Activated naive CD4-positive, alpha-beta T cell treated with anti-CD3 and anti-CD28 coated beads for 36 hours (primary cell): ENCODE measurements at places on chromosomes 3 and 15. TPM values are rescaled to one million over a fixed set of nuclear protein-coding genes. Genes with fewer than 3 reads are reported as not detected.

The FBXW12 gene
- not detected for total RNA-seq

The ZNF619 gene
- 4.2 TPM for total RNA-seq

The RBMS3 gene
- 1.1 TPM for total RNA-seq

The FAM98B gene
- total RNA-seq: 47.4 TPM

The GRK7 gene
- total RNA-seq: not detected

The MESP1 gene
- total RNA-seq: 4.4 TPM

The SUCNR1 gene
- not detected for total RNA-seq

The TM4SF18 gene
- total RNA-seq: not detected

The CYFIP1 gene
- total RNA-seq: 35.1 TPM

The NDN gene
- 2.3 TPM for total RNA-seq

The KNL1 gene
- 32.7 TPM for total RNA-seq

- H3K4me3 ChIP-seq: no peak overlapping the region
- H3K36me3 ChIP-seq: no peaks in the 10 kb centered on the region
- no peaks in the 10 kb centered on the region for H3K4me1 ChIP-seq
- H3K27ac ChIP-seq: no peak overlapping the region
These were observed 6.8 kb upstream of the MESP2 start for GRCh38 chr15:89769366-89769765.

- no peak overlapping the region for H3K27ac ChIP-seq
- H3K36me3 ChIP-seq: no peaks in the 10 kb centered on the region
- no peaks in the 10 kb centered on the region for H3K4me1 ChIP-seq
These were observed 975.1 kb downstream of the NSUN3 start for GRCh38 chr3:95037927-95038326.

- no peaks in the 10 kb centered on the region for H3K36me3 ChIP-seq
- H3K27ac ChIP-seq: no peak overlapping the region
- no peak for DNase-seq
These were observed 7.7 kb upstream of the AMOTL2 start for GRCh38 chr3:134381831-134382442.

GRCh38 chr15:64630396-64631107 is 144.8 kb downstream of the RBPMS2 start:
- no peaks in the 10 kb centered on the region for H3K27me3 ChIP-seq
- peaks cover 72% of the 10 kb centered on the region for H3K4me1 ChIP-seq
- H3K27ac ChIP-seq: peak overlapping the region; percentile 24
- DNase-seq: no peak
- no peak overlapping the region for H3K4me3 ChIP-seq

- no peaks in the 10 kb centered on the region for H3K27me3 ChIP-seq
- H3K4me1 ChIP-seq: no peaks in the 10 kb centered on the region
- no peaks in the 10 kb centered on the region for H3K36me3 ChIP-seq
- H3K4me3 ChIP-seq: no peak overlapping the region
- no peak overlapping the region for H3K27ac ChIP-seq
- DNase-seq: no peak
These were observed 545.0 kb downstream of the ZPLD1 start for GRCh38 chr3:102979682-102980354.

- no peak overlapping the region for H3K4me3 ChIP-seq
- no peaks in the 10 kb centered on the region for H3K36me3 ChIP-seq
- H3K27me3 ChIP-seq: no peaks in the 10 kb centered on the region
These were observed 24.3 kb downstream of the CD200R1L start for GRCh38 chr3:112822064-112823055.

DNA sequence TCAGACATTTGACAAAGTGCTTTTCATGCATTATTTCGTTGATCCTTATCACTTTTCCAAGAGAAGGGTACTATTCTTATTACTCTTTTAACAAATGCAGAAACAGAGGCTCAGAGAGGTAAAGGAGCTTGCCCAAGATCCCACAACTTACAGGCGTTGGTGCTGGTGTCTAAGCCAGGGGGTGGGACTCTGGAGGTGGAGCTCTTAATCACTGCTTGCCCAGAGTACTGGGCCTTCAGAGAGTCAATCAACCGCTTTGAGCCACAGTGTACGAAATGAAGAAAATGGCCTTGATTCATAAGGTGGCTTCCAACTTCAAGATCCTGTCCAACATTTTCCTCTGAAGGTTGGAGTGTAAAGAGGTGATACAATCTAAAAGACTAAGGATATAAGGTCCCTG is 211.5 kb downstream of the NECTIN3 start:
- no peaks in the 10 kb centered on the region for H3K36me3 ChIP-seq
- no peaks in the 10 kb centered on the region for H3K27me3 ChIP-seq
- no peak for DNase-seq
- H3K27ac ChIP-seq: no peak overlapping the region
- peaks cover 23% of the 10 kb centered on the region for H3K4me1 ChIP-seq

DNA sequence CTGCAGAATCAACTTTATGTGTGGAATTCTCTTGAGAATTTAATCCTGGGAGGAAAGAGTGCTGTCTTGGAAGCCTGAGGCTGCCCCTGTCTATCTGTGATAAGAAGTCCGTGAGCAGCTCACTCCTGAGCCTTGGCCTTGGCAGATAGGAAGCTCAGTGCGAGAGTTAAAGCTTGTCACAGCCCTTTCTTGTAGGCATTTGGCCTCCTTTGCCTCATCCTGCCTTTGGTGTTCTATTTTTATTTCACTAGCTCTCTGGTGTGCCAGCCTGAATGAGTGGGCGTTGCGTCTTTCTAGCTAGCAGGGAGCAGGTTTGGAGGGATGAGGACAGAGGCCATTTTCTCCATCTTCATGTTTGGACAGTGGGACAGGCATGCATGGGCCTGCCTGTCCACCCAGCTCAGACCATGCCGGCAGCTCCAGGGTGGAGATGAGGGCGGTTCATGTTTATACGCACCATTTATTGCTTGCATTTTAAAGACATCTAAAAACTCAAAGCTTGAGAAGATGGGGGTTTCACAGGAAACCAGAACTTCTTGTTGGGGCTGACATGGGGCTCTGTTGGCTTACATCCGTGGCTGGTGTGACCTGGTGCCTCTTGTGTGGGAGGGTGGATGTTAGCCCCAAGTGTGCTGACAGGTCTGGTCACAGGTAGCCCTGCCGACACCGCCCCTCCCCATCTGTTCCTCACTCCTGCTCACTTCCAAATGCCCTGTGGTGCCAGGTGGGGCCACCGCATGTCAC is 29.8 kb downstream of the IRAK2 start:
- no peaks in the 10 kb centered on the region for H3K27me3 ChIP-seq
- peak; percentile 78 for DNase-seq
- peak overlapping the region; percentile 96 for H3K27ac ChIP-seq
- peak overlapping the region; percentile 32 for H3K4me3 ChIP-seq
- peaks cover 89% of the 10 kb centered on the region for H3K4me1 ChIP-seq

DNA sequence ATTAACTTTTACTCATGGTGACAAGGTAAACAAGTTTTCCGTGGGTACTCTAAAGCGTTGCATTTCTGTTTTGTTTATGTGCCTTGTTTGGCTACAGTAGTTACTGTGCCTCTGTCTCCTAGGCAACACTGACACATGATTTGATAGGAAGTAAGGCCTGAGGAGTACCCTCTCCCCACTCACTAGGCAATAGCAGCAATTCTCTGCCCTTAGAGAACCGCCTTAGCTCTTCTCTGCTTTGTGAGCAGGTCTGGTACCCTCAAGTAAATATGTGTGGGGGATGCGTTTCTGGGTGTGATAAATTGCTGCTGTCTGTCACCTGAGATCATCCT is at the start of gene IL5RA:
IL5RA (minus strand) TSS at position 76 of the 332 bp plus-strand sequence. CDS start 5,390 bp downstream, outside the sequence.
- DNase-seq: no peak
- no peak within 1 kb of the TSS for H3K4me3 ChIP-seq
- H3K27ac ChIP-seq: no peak within 1 kb of the TSS
- H3K27me3 ChIP-seq: peaks cover 2% of the 10 kb centered on the region

DNA sequence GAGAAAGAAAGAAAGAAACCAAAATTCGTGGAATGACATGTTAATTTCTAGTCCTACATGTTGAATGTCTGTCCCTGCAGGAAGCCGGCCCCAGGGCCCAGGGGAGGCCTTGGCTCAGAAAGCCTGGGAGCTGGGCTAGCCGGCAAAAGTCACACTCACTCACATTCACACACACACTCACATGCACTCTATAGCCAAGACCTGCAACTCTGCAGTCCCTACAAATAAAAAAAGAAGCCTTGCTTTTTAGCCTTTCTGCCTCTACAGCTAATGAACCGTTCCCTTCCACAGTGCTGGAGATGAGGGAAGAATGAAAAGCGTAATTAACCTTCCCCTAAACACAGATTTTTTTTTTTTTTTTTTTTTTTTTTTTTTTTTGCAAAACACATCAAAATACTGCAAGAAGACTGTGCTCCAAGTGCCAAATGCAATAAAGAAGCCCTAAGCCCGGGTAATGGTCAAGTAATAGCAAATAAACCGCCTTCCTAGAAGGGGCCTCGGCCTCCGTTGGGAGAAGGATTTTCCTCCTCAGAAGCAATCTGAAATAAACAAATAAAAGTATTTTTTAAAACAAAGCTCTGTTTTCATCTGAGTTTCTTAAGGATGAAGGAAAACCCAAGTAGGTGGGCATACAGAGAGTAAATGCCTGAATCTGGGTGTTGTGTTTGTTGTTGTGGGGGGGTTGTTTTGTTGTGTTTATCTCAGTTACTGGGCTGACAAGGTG is 4.3 kb downstream of the MECOM start:
- H3K4me3 ChIP-seq: peak overlapping the region; percentile 24
- no peaks in the 10 kb centered on the region for H3K36me3 ChIP-seq
- peaks cover 68% of the 10 kb centered on the region for H3K27me3 ChIP-seq
- no peak overlapping the region for H3K27ac ChIP-seq

- no peak overlapping the region for H3K27ac ChIP-seq
- H3K4me3 ChIP-seq: no peak overlapping the region
- no peak for DNase-seq
- H3K4me1 ChIP-seq: peaks cover 6% of the 10 kb centered on the region
These were observed 216.7 kb upstream of the CFAP20DC start for GRCh38 chr3:59266551-59266950.

GRCh38 chr15:47972738-47973137 is 148.1 kb upstream of the SLC24A5 start:
- H3K4me1 ChIP-seq: no peaks in the 10 kb centered on the region
- no peak overlapping the region for H3K4me3 ChIP-seq
- no peak for DNase-seq
- no peak overlapping the region for H3K27ac ChIP-seq

DNA sequence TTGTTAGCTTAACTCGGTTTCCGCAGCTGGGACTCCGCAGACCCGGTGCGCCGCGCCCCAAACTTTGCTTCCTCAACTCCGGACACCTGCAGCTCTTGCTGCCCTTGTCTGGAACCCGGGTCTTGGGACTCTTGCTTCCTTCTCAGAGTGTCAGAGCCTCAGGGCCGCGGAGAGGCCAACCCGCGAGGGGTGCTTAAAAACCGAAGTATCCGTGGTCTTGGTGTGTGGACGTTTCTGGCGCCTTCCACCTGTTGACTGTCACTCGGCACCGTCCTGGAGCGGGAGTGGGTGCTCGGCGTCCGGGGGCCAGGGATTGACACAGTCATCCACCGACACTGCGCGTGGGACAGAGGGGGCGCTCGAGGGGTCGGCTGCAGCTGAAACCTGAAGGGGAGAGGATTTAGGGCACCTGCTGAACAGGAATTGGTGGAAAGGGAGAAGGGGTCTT is 386 bp downstream of the SQOR start:
- DNase-seq: peak; percentile 74
- H3K4me3 ChIP-seq: peak overlapping the region; percentile 99
- H3K27me3 ChIP-seq: no peaks in the 10 kb centered on the region
- H3K27ac ChIP-seq: peak overlapping the region; percentile 86
- peaks cover 11% of the 10 kb centered on the region for H3K36me3 ChIP-seq

GRCh38 chr3:1594940-1595339 is 502.1 kb downstream of the CNTN6 start:
- H3K4me1 ChIP-seq: no peaks in the 10 kb centered on the region
- no peaks in the 10 kb centered on the region for H3K27me3 ChIP-seq
- H3K27ac ChIP-seq: no peak overlapping the region
- no peaks in the 10 kb centered on the region for H3K36me3 ChIP-seq

GRCh38 chr15:67080118-67080899 is 14.9 kb downstream of the SMAD3 start:
- no peak overlapping the region for H3K27ac ChIP-seq
- peaks cover 79% of the 10 kb centered on the region for H3K4me1 ChIP-seq
- peaks cover 13% of the 10 kb centered on the region for H3K36me3 ChIP-seq
- no peaks in the 10 kb centered on the region for H3K27me3 ChIP-seq
- no peak for DNase-seq

DNA sequence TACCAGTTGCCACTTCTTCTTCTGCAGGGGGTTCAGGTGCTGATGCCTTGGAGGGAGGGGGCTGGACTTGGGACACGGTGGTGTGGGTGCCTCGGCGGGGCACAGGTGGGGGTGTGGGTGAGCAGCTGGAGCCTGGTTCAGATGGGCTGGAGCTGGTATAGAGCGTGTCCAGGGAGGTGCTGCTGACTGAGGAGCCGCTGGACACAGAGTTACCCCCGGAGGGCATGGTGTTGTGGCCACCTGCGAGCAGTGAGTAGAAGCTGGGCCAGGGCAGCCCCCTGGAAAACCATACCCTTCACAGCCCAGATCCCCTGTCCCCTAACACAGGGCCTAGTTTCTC is 4.2 kb downstream of the NCKIPSD start:
- peaks cover 25% of the 10 kb centered on the region for H3K36me3 ChIP-seq
- no peak overlapping the region for H3K4me3 ChIP-seq
- no peak for DNase-seq
- H3K27me3 ChIP-seq: no peaks in the 10 kb centered on the region

DNA sequence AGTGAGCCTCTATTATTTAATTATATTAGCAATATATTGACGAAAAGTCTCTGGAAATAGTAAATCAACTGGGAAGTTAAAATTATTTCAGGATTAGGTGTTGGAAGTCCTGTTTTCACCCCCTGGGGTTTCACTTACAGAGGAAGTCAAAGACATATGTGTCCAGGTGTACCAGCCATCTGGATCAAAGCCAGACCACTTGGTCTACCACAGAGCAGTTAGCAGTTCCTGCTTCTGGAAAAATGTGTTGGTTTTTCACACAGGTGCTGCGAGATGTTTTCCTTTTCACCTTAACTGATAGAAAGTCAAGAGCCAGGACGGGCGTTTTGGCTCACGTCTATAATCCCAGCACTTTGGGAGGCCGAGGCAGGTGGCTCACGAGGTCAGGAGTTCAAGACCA is 13.1 kb downstream of the MME start:
- H3K4me3 ChIP-seq: no peak overlapping the region
- H3K27me3 ChIP-seq: no peaks in the 10 kb centered on the region
- H3K27ac ChIP-seq: no peak overlapping the region
- DNase-seq: no peak

DNA sequence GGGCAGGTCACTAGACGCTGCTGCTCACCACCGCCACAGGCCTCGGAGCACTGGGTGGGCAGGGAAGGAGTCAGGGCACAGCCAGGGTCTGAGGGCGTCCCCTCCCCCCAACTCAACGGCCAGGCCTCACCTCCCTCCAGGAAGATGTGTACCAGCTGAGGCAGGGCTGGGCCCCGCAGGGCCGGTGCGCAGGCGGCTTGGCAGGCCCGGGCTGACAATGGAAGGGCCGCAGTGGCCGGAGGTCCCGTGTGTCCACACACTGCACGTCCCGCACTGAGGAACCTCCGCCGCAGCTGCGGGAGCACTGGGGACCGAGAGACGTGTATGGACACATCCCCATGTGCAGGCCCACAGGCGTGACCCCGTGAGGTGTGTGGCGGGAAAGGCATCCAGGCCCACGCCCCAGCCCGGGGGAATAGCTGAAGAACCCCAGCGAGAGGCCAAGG is 47.4 kb downstream of the ADAMTS7 start:
- no peaks in the 10 kb centered on the region for H3K27me3 ChIP-seq
- H3K27ac ChIP-seq: no peak overlapping the region
- DNase-seq: no peak
- no peaks in the 10 kb centered on the region for H3K36me3 ChIP-seq
- H3K4me3 ChIP-seq: no peak overlapping the region
- H3K4me1 ChIP-seq: peaks cover 18% of the 10 kb centered on the region
